HFFc6 (cell line): ENCODE measurements at places on chromosomes 7 and 10.

DNA sequence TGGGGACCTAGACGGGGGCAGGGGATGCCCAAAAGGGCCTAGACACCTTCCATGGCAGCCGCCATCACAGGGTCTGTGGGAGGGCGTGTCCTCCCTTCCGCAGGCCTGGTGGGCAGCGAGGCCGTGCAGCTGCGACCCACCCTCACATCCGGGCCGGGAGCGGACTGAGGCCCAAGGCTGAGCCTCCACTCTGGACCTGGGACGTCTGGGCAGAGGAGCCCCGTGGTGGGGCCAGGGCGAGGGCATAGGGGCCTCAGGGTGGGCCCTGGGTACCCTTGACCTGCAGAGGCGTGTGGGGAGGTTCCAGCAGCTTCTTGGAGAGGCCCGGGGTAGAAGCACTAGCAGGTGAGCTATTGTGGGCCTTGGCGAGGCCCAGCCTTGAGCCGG is 49.2 kb downstream of the PWWP2B start:
- DNase-seq: no peak

- no peak for DNase-seq
Measured at GRCh38 chr10:94172332-94172731, 178.6 kb downstream of the PLCE1 start.

DNA sequence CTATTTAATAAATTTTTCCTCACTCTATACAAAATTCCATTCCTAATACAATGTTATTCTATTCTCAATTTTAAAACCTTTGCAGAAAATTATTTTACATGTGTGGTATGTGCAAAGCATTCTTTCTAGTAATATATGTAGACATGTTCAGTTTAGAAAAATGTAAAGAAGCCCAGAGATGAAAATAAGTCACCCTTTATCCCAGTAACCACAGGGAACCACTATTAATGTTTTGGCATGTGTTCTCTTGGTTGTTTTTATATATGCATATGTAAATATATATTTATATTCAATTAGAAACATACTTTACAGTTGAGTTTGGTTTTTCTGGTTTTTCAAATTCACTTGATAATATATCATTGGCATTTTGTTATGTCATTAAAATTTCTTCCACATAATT is 14.8 kb upstream of the GLCCI1 start:
- no peak for DNase-seq

GRCh38 chr7:156456503-156457115 is 184.0 kb upstream of the RNF32 start:
- DNase-seq: no peak

- DNase-seq: peak; percentile 69
Measured at GRCh38 chr7:17564678-17565212, 266.3 kb downstream of the AHR start.

DNA sequence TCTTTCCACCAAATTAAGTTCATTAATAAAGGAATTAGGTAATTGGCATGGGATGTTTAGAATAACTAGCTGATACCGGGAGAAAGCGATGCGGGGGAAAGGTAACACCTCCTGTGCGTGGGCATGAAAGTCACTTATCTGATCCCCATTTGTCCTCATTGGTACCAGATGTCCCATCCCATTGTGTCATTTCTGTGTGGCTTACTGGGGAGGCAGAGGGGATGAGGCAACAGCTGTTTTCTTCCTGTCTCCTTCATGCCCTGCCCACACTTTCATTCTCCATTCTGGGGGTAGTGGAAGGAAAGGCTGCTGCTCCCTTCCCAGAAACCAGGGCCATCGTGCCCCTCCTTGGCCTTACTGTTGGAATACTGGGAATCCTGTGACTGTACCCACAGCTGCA is 27.1 kb downstream of the EEPD1 start:
- no peak for DNase-seq

- peak; percentile 20 for DNase-seq
Measured at GRCh38 chr10:97427571-97428179, 1.7 kb downstream of the PGAM1 start.

DNA sequence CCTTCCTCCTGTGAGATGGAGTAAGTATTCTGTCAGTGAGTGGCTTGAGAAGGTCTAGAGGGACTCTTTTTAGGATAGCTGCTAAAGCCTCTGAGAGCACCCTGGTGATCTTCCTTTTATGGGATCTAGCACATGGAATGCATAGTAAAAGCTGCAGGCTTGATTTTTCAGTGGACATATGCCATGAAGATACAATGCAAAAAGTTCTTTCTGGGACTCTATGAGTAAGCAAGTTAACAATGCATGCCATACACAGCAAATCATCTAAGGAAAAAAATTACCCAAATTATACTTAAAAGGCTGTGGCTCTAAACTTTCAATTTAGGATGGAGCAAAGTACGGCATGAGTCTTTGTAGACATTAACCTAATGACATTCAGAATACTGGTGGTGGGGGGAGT is 154.5 kb downstream of the SGMS1 start:
- DNase-seq: peak; percentile 58

- DNase-seq: no peak
Measured at GRCh38 chr7:94133460-94133859, 129.3 kb upstream of the BET1 start.

- no peak for DNase-seq
Measured at GRCh38 chr7:130156140-130156539, 49.1 kb downstream of the TMEM209 start.

- no peak for DNase-seq
Measured at GRCh38 chr7:66246554-66247171, 41.5 kb downstream of the TPST1 start.
